Aorta (tissue), 5 donors: ENCODE measurements at places on chromosomes 7 and 10. TPM values are rescaled to one million over a fixed set of nuclear protein-coding genes. Genes with fewer than 3 reads are reported as not detected.

GRCh38 chr7:30163231-30163894 is 28.6 kb downstream of the MTURN start:
- no peaks in the 10 kb centered on the region for H3K4me1 ChIP-seq
- H3K27me3 ChIP-seq: no peaks in the 10 kb centered on the region
- DNase-seq: no peak
- H3K4me3 ChIP-seq: no peak overlapping the region
- no peak overlapping the region for H3K27ac ChIP-seq
- H3K36me3 ChIP-seq: no peaks in the 10 kb centered on the region

The SLC16A9 gene
- 3.3 TPM for total RNA-seq

- no peaks in the 10 kb centered on the region for H3K27me3 ChIP-seq
- H3K27ac ChIP-seq: no peak overlapping the region
- H3K36me3 ChIP-seq: no peaks in the 10 kb centered on the region
- no peak for DNase-seq
These were observed 29.0 kb downstream of the ATOH7 start for GRCh38 chr10:68202960-68203353.

DNA sequence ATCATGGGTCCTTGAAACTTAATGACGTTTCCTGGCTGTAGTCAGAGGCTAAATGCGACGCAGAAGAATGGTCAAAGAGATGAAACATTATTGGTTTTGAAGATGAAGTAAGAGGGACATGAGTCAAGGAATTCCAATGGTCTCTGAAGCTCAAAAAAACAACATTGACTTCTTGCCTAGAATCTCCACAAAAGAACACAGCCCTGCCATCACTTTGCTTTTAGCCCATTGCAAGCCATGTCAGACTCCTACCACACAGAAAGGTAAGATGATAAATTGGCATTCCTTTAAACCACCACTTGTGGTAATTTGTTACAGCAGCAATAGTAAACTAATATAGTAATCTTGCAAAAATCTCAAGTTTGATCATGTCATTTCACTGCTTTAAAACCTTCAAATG is 109.4 kb downstream of the TMEM26 start:
- no peak overlapping the region for H3K27ac ChIP-seq
- H3K4me1 ChIP-seq: peaks cover 1% of the 10 kb centered on the region
- no peak overlapping the region for H3K4me3 ChIP-seq

The KLF14 gene
- total RNA-seq: not detected

The WAPL gene
- 37.3 TPM for total RNA-seq

The FXYD4 gene
- not detected for total RNA-seq

DNA sequence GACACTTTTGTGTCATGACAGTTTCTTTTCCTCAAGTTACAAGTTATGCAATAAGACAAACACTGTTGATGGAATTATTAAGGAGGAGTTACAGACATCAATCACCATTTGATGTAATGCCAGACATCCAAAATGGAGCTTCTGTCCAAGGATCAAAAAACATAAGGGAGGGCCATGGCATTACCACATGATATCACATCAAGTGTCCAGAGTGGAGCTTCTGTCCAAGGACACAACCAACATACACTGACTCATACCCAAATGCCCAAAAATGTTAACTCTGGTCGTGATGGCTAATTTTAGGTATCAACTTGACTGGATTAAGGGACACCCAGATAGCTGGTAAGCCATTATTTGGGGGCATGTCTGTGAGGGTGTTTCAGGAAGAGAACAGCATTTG is 140.4 kb downstream of the DOCK4 start:
- H3K36me3 ChIP-seq: no peaks in the 10 kb centered on the region
- H3K27me3 ChIP-seq: no peaks in the 10 kb centered on the region
- no peak overlapping the region for H3K4me3 ChIP-seq
- no peaks in the 10 kb centered on the region for H3K4me1 ChIP-seq
- no peak for DNase-seq

The TYW1B gene
- total RNA-seq: 3.8 TPM

DNA sequence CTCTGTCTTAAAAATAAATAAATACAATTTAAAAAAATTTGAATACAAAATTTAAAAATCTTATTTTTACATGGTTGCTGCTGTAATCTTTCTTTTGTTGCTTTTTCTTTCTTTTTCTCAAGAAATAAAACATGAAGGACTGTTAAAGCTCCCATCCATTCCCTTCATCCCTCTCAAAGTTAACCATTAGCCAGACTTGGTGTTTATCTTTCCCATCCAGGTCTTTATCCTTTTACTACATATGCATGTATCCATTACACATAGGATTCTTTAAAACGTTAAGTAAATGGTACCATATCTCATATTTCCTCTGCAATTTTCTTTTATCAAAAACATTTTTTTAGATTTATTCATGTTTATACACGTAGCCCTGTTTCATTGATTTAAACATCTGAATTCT is 70.1 kb downstream of the CREB3L2 start:
- H3K4me1 ChIP-seq: peaks cover 15% of the 10 kb centered on the region
- H3K4me3 ChIP-seq: no peak overlapping the region
- no peak for DNase-seq
- no peaks in the 10 kb centered on the region for H3K36me3 ChIP-seq

DNA sequence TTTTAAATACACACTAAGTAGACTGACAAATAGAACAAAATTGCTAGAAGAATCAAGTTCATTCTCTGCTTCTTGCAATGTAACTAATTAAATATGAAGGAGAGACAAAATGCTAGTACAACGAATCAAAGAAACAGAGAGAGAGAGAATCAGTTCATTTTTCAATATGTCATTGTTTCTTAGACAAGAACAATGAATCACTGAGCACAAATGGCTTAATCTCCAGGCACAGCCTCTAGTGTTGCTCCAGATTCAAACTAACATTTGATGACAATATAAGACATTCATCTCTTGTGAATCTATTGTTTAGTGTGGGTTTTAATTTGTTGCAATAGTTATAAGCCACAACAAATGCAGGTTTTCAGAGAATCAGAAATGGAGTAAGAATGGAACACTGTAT is 357.4 kb upstream of the TMEM229A start:
- no peaks in the 10 kb centered on the region for H3K27me3 ChIP-seq
- no peak overlapping the region for H3K4me3 ChIP-seq
- no peaks in the 10 kb centered on the region for H3K36me3 ChIP-seq
- no peak overlapping the region for H3K27ac ChIP-seq
- DNase-seq: no peak

The ANLN gene
- total RNA-seq: 1.9 TPM

DNA sequence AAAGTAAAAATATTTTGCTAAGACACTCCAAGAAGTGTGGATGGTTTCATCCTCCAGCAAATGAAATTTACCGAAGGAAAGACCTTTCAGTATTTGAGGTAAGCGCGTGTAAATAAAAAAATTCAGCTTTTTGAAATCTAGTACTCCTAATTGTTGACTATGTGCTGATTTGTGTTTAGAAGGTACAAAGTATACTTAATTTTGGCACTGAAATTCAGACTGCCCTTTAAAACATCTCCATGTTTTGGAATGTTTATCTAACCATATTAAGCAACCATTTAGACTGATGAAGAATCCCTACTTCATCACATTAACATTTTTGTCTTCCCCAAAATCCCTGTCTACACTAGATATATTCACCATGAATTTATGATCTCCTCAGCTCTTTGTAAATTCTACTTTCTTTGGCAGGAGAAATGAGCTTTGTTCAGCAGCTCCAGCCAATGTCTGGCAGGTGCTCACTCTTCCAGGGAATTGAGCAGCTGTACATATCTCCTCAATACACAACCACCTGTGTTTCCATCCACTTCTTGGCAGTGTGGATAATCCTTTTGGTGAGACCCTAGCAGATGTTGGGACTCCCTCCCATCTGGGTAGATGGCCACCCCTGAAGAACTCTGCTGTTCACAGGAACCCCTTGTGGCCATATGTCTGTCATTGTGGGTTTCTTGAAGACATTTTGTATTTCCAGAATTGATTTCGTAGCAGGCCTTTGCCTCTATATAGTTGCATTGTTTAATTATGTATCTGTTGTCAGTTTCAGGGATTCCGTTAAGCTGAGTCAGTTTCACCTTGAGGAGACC is 129.4 kb upstream of the SAMD8 start:
- no peak for DNase-seq
- H3K4me3 ChIP-seq: no peak overlapping the region
- no peaks in the 10 kb centered on the region for H3K4me1 ChIP-seq
- no peaks in the 10 kb centered on the region for H3K36me3 ChIP-seq
- H3K27me3 ChIP-seq: no peaks in the 10 kb centered on the region

- no peak for DNase-seq
- no peaks in the 10 kb centered on the region for H3K27me3 ChIP-seq
- no peak overlapping the region for H3K4me3 ChIP-seq
- H3K4me1 ChIP-seq: peaks cover 3% of the 10 kb centered on the region
These were observed 175.9 kb downstream of the BAMBI start for GRCh38 chr10:28853195-28853594.

DNA sequence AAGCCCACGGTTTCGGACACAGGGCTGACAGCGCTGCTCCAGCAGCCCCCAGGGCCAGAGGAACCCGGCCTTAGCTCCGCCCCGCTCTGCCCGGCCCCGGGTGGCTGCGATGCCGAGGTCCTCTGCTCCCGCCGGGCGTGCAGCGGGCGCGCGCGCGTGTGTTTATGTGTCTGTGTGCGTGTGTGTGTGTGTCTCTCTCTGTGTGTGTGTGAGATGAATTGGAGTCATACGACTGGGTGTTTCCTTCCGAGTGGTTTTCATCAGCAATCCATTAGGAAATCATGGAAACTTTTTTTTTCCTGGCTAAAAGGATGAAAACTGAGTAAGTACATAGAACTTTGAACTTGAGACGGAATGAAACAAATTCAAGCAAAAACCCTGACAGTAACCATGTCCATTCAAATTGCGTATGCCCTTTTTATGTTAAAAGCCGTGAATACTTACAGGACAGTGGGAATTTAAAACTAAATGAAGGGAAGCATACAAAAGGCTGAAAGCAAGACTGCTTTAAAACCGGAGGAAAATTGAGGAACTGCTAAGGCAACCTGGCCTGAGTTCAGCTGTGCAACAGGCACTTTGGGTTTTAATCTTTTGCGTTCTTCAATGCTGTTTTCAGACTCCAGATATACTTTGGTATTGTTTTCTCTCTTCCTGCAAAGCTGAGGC is at the start of gene CPED1:
Gene CPED1 (plus strand): TSS at position 121 of the 666 bp plus-strand sequence. CDS start 911 bp downstream, outside the sequence.
- H3K36me3 ChIP-seq: no peaks in the 10 kb centered on the region
- peak within 1 kb of the TSS; percentile 81 for H3K27ac ChIP-seq
- peak within 1 kb of the TSS; percentile 94 for H3K4me3 ChIP-seq
- no peaks in the 10 kb centered on the region for H3K27me3 ChIP-seq
- H3K4me1 ChIP-seq: peaks cover 2% of the 10 kb centered on the region

The C1GALT1 gene
- 43.8 TPM for total RNA-seq

The CDNF gene
- total RNA-seq: 1.9 TPM

- H3K27ac ChIP-seq: no peak overlapping the region
- H3K4me3 ChIP-seq: no peak overlapping the region
- H3K4me1 ChIP-seq: no peaks in the 10 kb centered on the region
- DNase-seq: no peak
- H3K36me3 ChIP-seq: no peaks in the 10 kb centered on the region
These were observed 84.7 kb downstream of the CHST15 start for GRCh38 chr10:124008681-124009080.

The C10orf105 gene
- total RNA-seq: 0.36 TPM

DNA sequence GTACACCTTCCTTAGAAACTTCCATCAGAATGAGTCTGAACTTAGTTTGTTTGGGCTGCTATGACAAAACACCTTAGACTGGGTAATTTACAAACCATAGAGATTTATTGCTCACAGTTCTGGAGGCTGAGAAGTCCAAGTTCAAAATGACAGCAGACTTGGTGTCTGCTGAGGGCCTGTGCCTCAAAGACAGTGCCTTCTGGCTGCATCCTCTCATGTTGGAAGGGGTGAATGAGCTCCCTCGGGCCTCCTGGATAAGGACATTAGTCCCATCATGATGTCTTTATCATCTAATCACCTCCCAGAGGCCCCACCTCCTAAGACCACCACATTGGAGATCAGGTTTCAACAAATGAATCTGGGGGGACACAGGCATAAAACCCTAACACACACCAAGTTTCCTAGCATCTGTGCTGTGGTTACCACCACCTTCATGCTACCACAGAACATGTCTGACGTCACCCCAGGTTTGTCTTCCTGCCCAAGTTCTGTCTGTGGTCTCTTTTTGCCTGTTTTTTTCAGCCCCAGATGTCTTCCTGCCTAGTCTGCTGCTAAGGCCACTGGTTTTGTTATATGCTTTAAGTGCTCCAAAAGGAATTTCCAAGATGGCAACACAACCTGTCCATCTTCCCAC is 150.9 kb upstream of the COBL start:
- no peaks in the 10 kb centered on the region for H3K27me3 ChIP-seq
- H3K27ac ChIP-seq: no peak overlapping the region
- H3K4me3 ChIP-seq: no peak overlapping the region
- no peak for DNase-seq
- H3K4me1 ChIP-seq: no peaks in the 10 kb centered on the region

The UNCX gene
- not detected for total RNA-seq

DNA sequence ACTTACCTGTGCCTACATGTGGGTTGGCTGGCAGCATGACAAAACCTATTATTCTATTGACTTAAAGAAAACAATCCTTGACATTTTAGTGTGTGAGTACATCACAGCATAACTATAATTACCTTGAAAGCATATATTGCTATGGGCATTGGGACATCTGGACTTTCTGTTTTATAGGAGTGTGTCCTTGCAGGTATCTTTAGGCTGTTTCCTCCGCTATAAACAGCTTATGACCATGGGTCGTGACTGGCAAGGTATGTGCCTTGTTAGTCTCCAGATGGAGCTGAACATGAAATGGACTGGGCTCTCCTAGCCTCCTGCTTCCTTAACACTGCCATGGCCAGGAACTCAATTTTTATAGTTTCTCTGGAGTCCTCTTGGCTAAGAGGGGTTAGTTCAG is 317.4 kb upstream of the COBL start:
- no peak overlapping the region for H3K4me3 ChIP-seq
- DNase-seq: no peak
- H3K27ac ChIP-seq: no peak overlapping the region
- H3K4me1 ChIP-seq: no peaks in the 10 kb centered on the region
- H3K36me3 ChIP-seq: no peaks in the 10 kb centered on the region

The SDK1 gene
- total RNA-seq: 46.3 TPM

DNA sequence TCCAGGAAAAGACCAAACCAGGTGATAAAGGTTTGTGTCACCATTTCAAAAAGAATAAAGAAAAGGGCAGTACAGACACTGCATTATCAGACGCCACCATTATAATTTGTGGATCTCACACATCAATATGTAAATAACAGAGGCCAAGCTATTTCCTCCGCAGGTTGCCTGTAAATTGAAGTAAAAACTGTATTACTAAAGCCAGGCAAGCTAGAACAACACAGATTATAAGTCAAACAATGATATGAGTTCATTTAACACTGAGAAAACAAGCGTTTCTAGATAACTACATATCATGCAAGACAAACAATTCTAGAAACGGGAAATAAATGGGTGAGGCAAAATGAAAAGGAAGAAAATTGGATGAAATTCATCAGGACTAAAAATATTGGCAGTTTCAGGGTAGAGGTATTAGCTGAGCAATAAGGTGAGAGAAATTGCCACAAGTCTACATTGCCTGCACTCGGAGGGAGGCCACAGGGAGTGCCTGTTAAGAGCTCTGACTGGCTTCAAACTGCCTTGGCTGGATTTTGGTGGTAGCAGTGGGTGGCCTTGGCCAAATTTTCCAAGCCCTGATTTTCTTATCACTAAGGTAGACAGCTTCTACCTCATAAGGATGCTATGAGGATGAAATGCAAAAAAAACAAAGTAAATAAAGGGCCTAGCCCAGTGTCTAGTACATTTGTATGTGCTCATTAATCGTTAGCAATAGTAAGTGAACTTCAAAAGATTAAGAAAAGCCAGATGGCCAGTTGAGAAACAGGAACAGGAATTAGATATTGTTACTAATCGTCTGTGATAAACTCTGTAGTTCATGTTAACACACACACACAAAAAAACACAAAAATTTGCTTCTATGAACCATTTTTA is 240.0 kb upstream of the NFE2L3 start:
- no peak overlapping the region for H3K27ac ChIP-seq
- no peaks in the 10 kb centered on the region for H3K36me3 ChIP-seq
- H3K27me3 ChIP-seq: no peaks in the 10 kb centered on the region
- no peak for DNase-seq
- no peaks in the 10 kb centered on the region for H3K4me1 ChIP-seq
- no peak overlapping the region for H3K4me3 ChIP-seq

The ING3 gene
- total RNA-seq: 16.0 TPM
